CD8-positive, alpha-beta memory T cell (primary cell): ENCODE measurements at places on chromosomes 12 and 14. TPM values are rescaled to one million over a fixed set of nuclear protein-coding genes. Genes with fewer than 3 reads are reported as not detected.

DNA sequence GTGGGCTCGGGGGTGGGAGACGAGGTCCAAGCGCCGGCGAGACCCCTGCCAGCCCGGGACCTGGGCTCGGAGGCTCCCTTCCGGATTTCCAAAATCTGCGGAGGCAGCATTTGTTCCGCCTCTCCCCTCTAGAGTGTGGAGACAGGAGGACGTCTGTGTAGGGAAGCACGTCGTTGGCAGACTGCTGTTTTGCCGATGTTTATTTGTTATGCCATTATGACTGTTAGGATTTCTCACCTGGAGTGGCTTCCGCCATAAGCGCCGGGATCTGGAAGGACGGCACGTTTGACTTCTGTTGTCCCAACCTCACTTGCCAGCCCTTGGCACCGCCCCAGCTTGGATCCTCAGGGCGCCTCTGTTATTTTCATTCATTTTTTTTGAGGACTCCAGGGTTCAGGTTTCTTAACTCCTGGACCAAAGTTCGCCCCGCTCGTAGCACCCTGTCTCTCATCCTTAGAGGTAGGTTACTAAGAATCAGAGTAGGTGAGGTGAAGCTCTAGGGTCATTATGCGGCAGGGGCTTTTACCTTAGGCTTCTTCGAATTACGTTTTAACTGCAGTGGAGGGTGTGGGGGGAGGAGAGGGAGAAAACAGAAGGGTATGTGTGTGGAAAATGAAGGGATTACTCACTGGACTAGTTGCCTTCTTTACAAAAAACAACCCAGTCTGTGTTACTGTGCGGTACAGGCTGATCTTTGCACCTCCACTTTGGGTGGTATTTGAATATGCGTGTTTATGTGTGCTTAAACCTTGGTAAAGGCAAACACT, 547 bp upstream of the PYGL start:
- H3K27me3 ChIP-seq = peaks cover 22% of the 10 kb centered on the region
- DNase-seq = no peak
- H3K4me1 ChIP-seq = peaks cover 6% of the 10 kb centered on the region
- peak overlapping the region; percentile 58 for H3K4me3 ChIP-seq
- no peaks in the 10 kb centered on the region for H3K36me3 ChIP-seq
- H3K27ac ChIP-seq = no peak overlapping the region

DNA sequence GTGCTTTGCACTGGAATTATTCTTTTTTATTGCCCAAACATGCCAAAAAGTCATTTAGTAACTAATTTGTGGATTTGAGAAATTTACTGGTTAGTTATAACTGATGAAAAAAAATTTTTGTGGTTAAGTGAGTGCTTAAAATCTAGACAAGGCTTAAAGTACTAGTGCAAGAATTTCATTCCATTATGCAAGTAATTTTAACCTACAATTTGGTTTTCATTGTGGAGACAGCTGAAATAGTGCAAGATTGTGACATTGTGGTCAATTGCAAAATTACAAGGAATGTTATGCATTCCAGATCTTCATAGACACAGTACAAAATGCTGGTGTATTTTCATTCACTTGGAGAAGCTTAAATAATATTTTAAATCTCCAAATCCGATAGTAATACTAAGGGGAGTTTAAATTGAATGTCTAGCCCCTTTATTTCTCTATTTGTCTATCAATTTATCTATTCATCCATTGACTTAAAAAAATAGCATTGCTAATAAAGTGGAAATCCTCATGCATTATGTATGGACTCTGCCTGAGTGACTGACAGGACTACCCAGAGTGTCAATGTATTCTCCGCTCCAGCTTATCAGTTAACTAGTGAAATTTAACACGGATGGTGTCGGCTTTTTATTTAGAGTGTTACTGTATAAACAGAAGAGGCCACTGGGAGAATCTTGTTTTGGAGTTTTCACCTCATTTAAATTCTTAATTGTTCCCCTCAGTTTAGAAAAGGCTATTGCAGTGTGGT, 125.9 kb downstream of the ALX1 start:
- no peak overlapping the region for H3K4me3 ChIP-seq
- no peaks in the 10 kb centered on the region for H3K27me3 ChIP-seq
- no peak overlapping the region for H3K27ac ChIP-seq
- H3K4me1 ChIP-seq = no peaks in the 10 kb centered on the region

DNA sequence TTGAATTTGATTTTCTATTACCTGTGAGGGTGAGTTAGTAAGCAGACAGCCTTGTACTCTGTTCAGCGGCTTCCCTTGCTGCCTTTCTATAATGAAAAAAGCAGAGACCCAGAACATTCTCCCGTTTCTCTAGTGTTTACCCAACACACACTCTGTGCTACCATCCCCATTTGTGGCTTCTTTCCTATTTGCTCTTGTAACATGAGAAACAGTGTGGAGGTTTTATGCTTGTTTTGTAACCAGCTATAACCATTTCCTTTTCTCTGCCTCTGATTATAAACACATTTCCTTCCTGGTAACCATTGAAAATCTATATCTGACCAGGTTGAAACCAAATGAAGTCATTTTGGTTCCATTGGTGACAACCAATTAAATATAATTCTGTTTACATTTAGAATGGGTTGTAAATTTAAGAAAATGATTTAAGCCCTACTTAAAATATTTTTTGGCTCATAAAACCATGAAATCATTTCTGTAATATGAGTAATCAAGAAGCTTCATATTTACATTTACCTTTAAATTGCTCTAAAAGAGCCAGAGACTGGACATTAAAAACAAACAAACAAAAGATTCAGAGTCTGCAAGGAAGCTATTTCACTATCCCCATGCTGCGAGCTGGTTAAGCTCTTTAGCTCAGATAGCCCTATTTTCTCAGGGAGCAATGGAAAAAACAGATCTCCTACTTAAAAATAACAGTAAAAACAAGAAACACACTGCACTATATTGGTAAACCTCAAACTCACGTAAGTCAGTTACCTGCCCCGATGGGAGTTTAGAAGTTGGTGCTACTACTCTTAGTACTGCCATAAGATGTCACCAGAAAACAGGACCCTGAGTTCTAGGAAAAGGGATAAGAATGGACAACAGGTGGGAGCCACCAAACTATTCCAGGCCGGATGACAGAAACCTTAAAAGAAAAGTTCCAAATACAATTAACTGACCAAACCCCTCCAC, 206.5 kb upstream of the EEA1 start:
- no peak overlapping the region for H3K4me3 ChIP-seq
- H3K4me1 ChIP-seq = peaks cover 3% of the 10 kb centered on the region
- no peaks in the 10 kb centered on the region for H3K27me3 ChIP-seq
- no peaks in the 10 kb centered on the region for H3K36me3 ChIP-seq
- no peak overlapping the region for H3K27ac ChIP-seq

DNA sequence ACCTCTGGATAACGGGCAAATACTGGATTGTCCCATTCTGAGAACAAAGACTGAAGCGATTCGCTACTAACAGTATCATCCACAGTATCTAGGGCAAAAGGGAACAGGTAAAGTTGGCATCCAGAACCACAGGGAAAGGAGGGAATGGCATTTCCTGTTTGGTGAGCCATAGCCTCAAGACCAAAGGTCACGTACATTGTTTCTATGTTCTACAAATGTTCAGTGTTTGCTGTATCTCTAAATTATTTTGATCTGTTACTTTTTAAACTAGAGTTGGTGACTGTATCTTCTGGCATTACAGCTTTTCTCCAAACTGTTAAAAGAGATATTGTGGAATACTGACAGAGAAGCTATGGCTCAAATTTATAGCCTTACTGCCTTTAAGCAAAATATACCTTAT, 9.7 kb downstream of the MLH3 start:
- DNase-seq = no peak
- no peaks in the 10 kb centered on the region for H3K27me3 ChIP-seq
- H3K4me1 ChIP-seq = peaks cover 4% of the 10 kb centered on the region
- H3K4me3 ChIP-seq = no peak overlapping the region
- no peak overlapping the region for H3K27ac ChIP-seq

DNA sequence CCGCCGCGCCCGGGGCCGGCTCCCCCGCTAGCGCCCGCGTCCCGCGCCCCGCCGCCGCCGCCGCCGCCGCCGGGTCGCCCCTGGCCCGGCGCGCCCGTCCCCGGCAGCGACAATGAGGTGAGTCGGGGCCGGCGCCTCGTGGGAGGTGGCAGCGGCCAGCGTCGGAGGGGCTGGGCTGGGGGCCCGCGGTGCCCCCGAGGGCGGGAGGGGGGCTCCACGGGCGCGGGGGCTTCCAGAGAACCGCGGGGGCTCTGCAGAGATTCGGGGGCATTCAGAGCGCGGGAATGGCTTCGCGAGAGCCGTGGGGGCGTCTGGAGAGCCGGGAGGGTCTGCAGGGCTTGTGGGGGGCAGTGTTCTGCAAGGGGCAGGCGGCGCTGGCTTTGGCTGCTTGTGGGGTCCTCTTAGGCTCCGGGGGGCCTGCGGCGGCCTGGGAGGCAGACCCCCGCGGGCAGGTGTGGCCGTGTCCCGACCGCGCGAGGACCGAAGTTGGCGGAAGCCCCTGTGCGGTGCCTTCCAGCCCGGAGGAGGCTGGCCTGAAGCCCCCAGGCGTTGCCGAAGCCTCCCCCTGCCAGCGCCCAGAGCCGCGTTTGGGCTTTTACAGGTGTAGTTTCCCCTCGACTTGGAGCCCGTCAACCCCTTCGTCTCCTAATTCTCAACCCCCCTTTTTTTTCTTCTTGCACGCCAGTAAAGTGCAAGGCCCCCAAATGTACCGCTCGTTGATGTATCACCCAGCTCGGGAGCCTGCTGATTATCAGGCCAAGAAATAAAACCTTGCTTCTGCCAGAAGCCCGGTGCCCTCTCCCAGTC, 93.1 kb upstream of the EVL start:
- no peaks in the 10 kb centered on the region for H3K36me3 ChIP-seq
- H3K27ac ChIP-seq = peak overlapping the region; percentile 59
- DNase-seq = peak; percentile 29
- peaks cover 5% of the 10 kb centered on the region for H3K27me3 ChIP-seq

GRCh38 chr12:70364695-70365397, 1.2 kb upstream of the KCNMB4 start:
- H3K4me3 ChIP-seq = peak overlapping the region; percentile 52
- H3K27me3 ChIP-seq = no peaks in the 10 kb centered on the region
- H3K36me3 ChIP-seq = no peaks in the 10 kb centered on the region
- peaks cover 16% of the 10 kb centered on the region for H3K4me1 ChIP-seq
- DNase-seq = no peak
- no peak overlapping the region for H3K27ac ChIP-seq

- H3K4me3 ChIP-seq = no peak overlapping the region
- H3K27ac ChIP-seq = no peak overlapping the region
- peaks cover 23% of the 10 kb centered on the region for H3K36me3 ChIP-seq
- no peak for DNase-seq
- H3K27me3 ChIP-seq = no peaks in the 10 kb centered on the region
- peaks cover 13% of the 10 kb centered on the region for H3K4me1 ChIP-seq
These were observed 39.5 kb upstream of the TOMM20L start for GRCh38 chr14:58356268-58356667.

Gene DCAF11
- total RNA-seq = 72.4 TPM

Gene CTSG
- not detected for total RNA-seq

Gene ENDOU
- not detected for total RNA-seq

Gene ADAM21
- total RNA-seq = 0.09 TPM
